Activated naive CD8-positive, alpha-beta T cell treated with anti-CD3 and anti-CD28 coated beads for 36 hours (primary cell): ENCODE measurements at places on chromosomes 6 and 20.

- DNase-seq: no peak
Observed at GRCh38 chr20:9518576-9519175, 4.3 kb downstream of the LAMP5 start.

GRCh38 chr20:53547664-53548239, 45.9 kb downstream of the ZNF217 start:
- DNase-seq: peak; percentile 14

DNA sequence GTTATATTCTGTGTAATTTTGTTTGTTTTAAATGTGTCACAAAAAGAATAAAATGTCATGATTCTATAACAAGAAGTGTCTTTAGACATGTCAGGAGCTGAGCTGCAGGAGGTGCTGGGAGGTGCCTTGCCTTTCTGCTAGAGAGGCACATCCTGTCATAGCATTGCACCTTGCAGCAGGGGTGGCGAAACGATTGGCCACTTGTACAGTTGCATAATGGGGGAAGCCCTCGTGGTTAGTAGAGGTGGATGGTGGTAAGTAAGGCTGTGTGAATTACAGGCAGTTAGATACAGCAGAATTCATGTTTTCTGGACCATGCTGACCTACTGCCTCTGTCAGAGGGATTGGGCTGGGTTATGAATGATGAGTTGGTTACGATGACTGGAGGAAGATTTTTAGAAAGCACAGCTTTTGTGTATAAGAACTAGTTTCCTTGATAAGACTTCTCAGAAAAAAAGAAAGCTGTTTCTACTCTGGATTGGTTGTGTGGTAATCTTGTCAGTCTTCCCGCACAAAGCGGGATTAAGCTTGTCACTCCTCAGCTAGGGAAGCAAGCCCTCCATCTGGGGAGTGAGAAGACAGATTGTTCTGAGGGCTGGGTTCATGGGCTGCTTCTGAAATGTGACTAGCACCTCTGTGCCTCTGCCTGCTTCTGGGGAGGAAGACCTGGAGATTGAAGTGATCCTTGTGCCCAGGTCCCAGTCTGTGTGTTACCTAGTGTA, 74.9 kb downstream of the FOXO3 start:
- DNase-seq: peak; percentile 31

DNA sequence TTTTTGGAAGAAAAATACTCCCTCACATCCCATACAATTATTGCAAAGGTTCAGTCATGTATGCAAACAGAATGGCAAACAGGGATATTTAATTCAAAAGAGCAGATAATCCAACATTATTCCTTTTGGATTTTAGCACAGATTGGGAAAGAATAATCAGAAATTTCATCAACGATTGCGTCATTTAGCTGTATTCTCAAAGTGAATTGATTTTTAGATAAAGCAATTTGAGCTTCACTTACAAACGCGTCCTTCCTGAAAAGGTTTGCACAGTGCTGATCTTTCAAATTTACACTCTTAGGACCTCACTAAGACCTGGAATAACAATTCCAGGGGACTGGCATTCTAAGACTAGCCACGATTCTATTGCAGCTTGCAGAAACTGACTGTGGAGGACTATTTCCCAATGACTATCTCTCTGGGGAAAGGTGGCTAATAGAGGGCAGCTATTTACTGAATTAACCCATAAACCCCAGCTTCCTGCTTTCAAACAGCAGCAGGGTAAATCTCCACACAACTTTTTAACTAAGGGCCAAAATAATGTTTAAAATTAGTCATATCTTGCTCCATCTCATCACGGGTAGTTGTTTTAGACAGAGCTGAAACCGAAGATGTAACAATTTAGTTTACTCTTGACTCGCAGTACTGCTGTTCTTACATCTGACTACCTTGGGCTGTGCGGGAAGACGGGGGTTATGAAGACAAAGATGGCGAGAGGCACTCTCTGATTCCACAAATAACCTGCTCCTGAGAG, 131.2 kb upstream of the FAM184A start:
- DNase-seq: no peak

DNA sequence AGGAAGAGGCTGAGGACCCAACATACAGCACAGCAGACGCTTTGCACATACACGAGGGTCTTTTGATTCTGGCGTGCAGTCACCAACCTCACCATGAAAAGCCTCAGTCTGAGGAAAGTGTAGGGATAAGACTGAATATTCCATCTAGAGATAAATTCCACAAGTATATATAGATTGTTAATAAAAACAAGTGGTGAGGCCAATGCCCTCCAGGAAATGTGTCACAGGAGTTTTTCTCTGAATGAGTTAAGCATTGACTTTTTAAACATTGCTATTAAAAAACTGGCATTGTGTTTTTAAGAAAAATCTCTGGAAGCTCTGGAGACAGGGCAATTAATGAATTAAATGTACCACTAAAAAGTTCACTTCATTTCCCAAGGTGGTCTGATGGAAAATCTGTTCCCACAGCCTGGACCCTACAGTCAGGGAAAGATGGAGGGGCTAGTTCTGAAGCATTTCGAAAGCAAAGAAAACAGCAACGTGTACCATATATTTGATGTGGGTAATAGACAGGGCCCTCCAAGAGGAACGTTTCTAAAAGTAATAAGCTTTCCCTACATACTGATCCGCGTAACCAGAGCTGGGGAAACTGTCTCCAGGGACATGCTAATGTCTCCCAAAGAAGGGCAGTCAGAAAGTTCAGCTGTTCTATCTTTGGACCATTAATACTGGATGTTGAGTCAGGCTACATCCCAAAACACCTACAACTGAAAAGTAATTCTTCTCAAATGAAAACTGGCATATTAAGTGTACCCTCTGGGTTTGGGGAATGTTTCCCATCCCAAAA, 301.1 kb downstream of the FOXC1 start:
- DNase-seq: no peak

GRCh38 chr6:2197984-2198383, 47.4 kb downstream of the GMDS start:
- no peak for DNase-seq

GRCh38 chr20:31897541-31897940, 27.1 kb downstream of the TTLL9 start:
- no peak for DNase-seq

DNA sequence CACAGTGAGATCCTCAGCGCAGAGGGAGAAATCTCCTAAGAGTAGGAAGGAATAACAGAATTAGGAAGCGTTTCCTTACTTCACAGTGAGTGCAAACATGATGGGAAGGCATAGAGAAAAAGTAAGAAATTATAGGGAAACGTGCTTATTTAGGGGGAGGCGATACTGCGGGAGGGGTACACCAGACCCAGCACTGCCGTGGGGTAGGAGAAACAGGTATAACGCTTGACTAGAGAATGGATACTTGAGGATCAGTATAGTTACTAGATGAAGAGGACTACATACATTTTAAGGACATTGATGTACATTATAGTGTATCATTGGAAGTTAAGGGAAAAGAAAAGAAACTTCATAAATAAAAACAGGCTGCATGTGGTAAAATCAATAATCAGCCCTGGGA, 26.8 kb upstream of the HLA-E start:
- DNase-seq: no peak

- DNase-seq: no peak
Observed at GRCh38 chr6:120736740-120737139, 597.5 kb downstream of the TBC1D32 start.

GRCh38 chr20:958936-959815, 42.9 kb downstream of the RSPO4 start:
- DNase-seq: no peak

DNA sequence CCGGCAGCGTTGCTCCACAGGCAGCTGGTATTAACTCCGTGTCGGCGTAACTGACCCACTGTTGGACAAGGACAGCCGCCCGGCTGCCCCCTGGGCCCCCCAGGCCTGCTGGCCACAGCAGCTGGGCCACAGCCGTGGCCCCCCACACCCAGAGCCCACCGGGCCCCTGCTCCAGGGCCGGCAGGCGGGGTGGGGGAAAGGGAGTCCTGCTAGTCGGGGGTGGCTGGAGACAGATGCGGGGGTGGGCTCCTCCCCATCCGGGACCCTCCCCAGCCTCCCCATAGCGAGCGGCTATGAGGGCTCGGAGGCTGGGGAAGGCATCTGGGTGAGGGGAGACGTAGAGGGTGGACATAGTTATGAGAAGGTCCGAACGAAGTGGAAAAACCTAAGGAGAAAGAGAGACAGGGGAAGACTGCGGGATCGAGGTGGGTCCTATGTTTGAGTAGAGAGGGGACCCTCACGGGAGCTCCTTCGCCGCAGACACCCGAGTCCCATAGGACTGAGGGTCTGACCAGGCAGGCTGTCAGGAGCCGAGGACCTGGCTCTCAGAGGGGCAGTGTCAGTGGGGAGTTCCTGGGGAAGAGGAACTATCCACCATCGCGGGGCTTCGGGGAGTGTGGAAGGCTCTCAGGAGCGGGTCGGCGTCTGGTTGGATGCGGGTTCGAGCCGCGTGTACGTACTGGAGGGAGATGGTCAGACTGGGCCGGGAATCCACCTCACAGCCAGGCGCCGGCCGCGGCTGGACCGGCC, 511 bp downstream of the VARS1 start:
- no peak for DNase-seq

DNA sequence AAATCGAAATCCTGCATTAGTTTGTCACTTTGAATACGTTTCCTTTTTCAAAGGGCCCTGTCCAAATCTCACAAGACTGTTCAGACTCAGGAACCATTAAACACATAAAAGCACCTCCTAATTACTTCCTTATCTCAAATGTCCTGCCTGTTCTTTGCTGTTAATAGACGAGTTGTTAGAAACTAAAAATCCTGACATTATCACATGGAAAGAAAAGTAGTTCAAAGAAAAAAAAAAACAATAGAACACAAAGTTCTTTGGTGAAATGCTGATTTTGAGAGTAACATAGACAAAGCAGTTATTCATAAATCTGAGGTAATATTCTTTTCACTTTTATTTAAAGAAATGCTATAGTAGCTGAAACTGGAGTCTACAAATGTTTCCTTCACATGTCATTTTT, 12.1 kb upstream of the TAB2 start:
- DNase-seq: no peak

GRCh38 chr20:31923388-31924331, 28.2 kb downstream of the PDRG1 start:
- peak; percentile 19 for DNase-seq

GRCh38 chr6:82680192-82680591, 316.6 kb downstream of the TPBG start:
- no peak for DNase-seq

- DNase-seq: no peak
Observed at GRCh38 chr20:57658447-57658832, 38.2 kb upstream of the ZBP1 start.

DNA sequence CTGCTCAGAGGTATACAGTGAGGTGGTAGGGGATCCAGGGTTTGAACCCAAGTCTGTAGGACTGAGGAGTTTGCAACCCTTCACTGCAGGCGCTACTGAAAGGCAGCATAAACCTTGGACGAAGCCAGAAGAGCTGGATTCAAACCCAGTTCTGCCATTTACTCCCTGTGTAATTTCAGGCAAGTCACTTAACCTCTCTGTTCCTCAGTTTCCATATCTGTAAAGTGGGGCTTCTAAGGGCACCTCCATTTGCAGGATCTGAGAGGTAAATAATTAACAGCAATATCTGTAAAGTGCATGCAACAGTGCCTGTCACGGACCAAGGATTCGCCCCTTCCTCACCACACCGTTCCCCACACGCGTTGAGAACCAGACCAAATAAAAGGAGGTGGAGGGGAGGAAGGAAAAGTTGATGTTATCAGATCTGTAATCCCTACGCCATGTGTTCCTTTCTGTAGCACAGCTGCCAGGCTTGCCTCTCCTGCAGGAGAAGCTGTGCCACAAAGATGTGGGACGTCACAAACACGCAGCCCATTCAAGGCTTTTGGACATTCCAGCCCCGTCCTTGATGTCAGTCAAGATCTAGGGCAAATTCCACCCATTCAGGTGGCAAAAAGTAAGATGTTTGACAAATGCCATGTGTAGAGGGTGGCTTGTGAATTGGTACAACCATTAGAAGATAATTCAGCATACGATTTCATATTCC, 9.8 kb downstream of the RIPOR3 start:
- no peak for DNase-seq

- DNase-seq: no peak
Observed at GRCh38 chr20:14829906-14830305, 492.5 kb upstream of the FLRT3 start.

GRCh38 chr20:53598140-53599043, 4.8 kb upstream of the ZNF217 start:
- DNase-seq: no peak

DNA sequence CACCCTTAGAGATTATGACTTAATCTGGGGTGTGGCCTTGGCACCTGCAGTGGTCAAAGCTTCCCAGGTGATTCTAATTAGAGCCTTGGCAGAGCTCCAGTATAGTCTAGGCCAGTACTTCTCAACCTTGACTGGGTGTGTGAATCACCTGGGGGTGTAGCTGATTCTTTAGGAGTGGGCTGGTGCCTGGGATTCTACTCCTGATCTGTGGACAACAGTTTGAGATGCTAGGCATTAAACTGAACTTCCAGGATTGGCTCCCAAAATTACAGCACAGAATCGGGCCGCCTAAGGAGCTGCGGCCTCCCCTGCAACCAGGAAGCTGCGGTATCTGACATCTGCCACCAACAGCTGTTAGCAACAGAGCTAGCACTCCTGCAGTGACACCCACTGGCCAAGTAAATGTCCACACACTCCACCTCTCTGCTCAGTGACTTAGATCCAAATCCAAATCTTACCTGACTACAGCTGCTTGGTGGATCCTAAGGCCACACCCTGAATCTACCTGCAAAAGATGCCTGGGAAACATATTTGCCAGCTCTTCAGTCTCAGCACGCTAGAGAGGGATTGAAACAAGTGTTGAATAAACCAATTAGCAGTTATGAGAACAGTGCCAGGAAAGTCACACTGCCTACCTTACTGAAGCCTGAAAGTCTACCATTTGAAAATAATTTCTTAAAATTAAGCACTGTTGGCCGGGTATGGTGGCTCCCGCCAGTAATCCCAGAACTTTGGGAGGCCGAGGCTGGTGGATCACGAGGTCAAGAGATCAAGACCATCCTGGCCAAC, 126.7 kb downstream of the UNC5CL start:
- DNase-seq: peak; percentile 16

DNA sequence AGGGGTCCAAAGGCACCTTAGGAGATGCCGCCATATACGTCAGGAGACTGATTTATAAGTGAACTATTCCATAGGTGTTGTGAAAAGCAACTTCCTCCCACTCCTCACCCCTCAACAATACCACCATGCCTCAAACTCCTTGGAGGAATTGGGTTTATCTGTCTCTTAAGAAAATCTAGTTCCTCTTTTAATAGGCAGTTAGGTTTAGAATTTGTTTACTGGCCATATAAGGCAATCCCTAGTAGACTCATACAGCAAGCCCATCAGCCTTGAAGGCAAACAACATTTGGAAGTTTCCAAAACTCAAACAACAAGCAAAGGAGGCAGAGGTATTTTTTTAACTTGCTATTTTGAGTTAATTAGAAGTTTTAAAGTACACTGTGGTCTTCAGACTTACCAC, 66.1 kb downstream of the PRND start:
- no peak for DNase-seq

GRCh38 chr6:15474196-15474595, 188.6 kb downstream of the DTNBP1 start:
- no peak for DNase-seq

DNA sequence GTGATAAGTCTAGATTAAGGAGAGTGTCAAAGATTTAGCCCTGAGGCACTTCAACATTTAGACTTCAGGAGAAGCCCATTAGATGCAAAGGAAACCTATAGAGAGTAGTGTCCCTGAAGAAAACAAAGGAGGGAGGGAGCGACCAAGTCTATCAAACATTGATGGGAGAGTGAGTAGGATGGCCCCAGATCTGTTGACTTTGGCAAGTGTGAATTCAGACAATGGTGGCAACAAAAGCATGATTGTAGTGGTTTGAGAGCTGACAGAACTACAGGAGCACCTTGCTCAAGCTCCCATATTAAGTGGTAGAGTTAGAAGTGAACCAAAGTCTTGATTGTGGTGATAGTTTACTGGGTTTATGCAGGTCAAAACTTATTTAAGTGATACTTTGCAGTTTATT, 979 bp upstream of the ABCF1 start:
- no peak for DNase-seq
